ENCODE measurements at places on chromosomes 4 and X.

DNA sequence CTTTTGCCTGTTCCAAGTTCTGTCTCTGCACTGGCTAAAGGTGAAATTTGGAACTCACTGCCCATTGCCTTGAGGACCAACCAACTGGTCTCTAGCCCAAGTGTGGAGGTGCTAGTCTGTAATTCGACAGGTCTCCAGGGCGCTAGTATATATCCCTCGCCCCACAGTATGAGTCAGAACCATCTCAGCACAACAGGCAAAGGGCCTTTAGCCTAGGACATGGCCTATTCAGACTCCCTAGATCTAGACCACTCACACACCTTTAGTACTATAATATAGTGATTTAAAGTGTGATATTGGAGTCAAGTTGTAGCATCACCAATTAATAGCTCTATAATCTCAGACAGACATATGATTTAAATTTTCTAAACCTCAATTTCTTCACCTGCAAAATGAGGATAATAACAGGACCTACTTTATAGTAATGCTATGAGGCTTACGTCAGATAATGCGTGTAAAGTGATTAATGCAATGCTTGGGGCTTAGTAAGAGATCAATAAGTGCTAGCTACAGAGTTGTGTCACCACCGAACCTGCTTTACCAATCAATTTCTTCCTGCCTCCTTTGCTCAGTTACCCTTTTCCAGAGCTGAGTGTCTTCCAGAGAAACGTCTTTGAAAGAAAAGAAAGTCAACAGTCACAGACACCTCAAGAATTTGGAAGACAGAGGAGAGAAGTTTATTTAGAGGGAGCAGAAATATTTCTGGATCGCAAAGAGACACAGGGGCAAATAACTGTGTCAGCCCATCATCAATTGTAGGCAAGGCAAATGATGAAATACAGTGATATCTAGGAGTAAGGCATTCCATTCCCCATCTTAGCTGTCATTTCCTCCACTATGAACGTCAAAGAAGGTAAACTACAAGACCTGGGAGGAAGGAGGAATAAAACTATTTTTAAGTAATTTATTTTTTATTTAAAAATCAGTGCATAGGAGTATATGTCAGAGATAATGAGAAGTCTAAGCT is 2.3 kb downstream of the NOX1 start:
- no peak for DNase-seq

GRCh38 chrX:133999031-133999705 is 13.8 kb upstream of the GPC3 start:
- no peak for DNase-seq

DNA sequence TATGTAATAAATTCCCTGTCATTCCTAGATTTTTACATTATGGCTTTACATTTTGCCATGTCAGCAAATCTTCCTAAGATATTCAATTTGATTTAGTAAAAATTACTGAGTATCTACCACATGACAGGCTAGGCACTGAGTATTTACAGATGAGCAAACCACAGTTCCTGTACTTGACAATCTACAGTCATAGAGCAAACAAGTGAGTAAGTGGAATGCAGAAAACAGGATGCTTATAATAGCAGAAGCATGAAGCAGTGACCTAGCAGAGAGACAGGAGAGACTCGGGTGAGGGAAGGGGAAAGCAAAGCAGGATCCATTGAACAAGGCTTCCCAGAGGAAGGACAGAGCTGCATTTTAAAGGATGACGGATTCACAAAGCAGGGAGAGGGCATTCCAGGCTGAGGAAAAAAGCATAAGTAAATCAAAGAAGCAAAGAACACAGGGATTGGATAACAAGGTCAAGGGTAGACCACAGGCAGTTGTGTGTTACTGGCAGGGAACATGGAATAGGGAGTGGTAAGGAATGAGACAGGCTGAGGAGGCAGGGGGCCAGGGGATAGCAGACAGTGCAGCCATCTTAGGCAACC is 124.7 kb upstream of the C1QTNF7 start:
- peak; percentile 46 for DNase-seq

- no peak for DNase-seq
Measured at GRCh38 chr4:61740886-61741285, 540.8 kb downstream of the ADGRL3 start.

DNA sequence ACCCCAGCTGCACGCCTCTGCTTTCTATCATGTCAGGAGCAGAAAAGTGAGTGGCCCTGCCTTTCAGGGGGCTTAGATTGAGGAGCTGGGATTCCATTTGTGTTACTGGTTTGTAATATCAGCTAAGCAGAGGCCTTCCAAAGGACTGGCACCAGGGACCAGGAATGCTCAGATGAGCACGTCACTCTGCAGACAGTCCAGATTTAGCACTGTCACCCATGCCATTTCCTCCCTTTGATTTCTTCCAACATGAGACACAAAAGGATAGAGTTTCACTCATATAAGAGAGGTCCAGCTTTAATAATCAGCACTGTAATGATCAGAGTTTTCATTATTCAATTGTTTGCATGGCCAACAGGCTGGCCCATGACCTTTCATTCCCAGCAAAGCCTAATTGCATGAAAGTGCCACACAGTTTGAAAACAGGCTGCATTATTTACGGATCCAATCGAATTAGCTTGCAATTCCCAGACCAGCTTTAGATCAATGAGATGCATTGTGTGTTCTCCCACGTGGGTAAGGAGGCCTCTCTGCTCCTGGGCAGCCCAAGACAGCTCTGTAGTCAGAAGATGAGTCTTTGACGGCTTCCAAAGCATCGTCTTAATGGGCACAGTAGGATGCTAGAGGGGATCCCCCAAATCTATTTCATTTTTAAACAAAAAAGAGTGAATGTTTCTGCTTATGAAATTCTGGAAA is 9.8 kb upstream of the SLC2A9 start:
- no peak for DNase-seq

DNA sequence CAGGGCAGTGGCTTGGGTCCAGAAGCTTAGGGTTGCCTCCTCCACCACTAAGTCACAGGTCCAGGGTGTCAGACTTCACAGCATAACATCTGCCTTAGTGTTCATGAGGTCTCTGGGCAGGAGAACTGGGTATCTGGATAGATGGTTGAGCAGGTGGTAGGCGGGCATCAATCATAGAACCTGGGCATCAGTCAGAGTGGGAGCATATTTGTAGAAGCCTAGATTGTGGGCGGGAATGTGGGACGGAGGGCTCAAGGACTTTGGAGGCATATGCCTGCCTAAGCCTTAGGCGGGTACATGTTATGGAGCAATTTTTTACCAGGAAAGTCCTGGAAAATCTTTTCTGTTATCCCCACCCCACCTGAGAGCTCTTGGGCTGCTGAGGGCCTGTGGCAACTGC is 28.5 kb downstream of the TAF7L start:
- no peak for DNase-seq

DNA sequence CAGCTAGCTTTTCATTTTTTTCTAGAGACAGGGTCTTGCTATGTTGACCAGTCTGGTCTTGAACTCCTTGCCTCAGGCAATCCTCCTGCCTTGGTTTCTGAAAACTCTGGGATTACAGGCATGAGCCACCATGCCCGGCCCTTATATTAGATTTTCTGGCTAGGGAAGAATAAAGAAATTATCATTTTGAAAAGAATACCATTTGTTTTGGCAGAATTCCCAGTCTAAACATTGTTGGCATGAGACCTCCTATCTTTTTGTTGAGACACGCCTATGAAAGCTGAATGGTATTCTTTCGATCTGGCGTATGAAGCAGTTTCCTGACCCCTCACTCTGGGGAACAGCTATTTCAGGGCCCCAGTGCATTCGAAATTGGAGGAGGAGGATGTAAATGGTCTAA is 107.0 kb downstream of the REPS2 start:
- DNase-seq = no peak

DNA sequence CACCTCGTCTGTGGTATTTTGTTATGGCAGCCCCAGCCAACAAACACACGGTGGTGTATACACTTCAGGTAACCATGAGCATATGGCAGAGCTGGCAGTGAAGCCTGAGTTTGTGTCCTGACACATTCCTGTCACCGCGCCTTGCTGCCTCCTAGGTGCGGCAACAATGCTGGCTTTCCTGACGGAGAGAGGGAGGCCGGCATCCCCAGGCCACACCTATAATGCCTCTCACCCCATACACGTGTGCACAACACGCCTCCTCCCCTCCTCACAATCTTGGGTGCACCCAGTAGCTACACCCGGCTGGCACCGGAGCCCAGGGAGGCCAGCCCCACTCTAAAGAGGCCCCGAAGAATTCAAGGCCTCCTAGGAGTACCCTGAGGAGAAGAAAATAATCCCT is 158.5 kb downstream of the NSUN7 start:
- DNase-seq = peak; percentile 18

GRCh38 chr4:2051086-2051485 is 8.0 kb upstream of the NAT8L start:
- DNase-seq = no peak

- DNase-seq = peak; percentile 0
Measured at GRCh38 chrX:95290455-95290854, 1394.2 kb upstream of the DIAPH2 start.

DNA sequence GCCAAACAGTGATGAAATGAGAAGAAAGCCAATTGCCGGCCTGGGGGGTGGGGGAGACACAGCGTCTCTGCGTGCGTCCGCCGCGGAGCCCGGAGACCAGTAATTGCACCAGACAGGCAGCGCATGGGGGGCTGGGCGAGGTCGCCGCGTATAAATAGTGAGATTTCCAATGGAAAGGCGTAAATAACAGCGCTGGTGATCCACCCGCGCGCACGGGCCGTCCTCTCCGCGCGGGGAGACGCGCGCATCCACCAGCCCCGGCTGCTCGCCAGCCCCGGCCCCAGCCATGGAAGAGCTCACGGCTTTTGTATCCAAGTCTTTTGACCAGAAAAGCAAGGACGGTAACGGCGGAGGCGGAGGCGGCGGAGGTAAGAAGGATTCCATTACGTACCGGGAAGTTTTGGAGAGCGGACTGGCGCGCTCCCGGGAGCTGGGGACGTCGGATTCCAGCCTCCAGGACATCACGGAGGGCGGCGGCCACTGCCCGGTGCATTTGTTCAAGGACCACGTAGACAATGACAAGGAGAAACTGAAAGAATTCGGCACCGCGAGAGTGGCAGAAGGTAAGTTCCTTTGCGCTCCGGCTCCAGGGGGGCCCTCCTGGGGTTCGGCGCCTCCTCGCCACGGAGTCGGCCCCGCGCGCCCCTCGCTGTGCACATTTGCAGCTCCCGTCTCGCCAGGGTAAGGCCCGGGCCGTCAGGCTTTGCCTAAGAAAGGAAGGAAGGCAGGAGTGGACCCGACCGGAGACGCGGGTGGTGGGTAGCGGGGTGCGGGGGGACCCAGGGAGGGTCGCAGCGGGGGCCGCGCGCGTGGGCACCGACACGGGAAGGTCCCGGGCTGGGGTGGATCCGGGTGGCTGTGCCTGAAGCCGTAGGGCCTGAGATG is at the start of gene SHOX:
Gene SHOX (plus strand): TSS at position 180 of the 885 bp plus-strand sequence. CDS start 107 bp downstream, at position 287.
- no peak for DNase-seq

- DNase-seq = no peak
Measured at GRCh38 chr4:140037353-140038030, 116.5 kb downstream of the MAML3 start.

GRCh38 chr4:118974758-118975157 is 86.1 kb downstream of the SYNPO2 start:
- no peak for DNase-seq

DNA sequence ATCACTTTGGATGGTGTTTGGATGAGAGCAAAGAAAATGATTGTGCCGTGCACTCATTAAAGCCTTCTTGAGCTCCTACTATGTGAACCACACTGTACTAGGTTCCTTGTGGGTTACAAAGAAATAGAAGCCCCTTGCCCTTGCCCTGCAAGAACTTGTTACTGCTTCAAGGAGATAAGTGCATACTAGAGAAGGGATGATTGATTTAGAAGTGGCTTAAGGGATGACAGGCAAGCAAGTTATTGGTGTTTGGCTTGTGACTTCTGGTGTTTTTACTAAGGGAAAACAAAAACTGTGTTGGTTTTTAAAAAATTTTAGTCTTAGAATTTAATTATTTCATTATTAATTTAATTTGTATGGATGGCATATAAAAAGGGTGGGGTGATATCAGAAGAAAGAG is 67.4 kb downstream of the IL21 start:
- DNase-seq = no peak

DNA sequence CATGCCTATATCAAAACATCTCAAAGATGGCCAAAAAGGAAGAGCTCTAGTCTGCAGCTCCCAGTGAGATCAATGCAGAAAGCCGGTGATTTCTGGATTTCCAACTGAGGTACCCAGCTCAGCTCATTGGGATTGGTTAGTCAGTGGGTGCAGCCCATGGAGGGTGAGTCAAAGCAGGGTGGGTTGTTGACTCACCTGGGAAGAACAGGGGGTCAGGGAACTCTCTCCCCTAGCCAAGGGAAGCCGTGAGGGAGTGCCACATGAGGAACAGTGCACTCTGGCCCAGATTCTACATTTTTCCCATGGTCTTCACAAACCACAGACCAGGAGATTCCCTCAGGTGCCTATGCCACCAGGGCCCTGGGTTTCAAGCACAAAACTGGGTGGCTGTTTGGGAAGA is 57.3 kb upstream of the FGF16 start:
- DNase-seq = no peak

GRCh38 chr4:100009490-100009889 is 59.4 kb upstream of the H2AZ1 start:
- DNase-seq = no peak

DNA sequence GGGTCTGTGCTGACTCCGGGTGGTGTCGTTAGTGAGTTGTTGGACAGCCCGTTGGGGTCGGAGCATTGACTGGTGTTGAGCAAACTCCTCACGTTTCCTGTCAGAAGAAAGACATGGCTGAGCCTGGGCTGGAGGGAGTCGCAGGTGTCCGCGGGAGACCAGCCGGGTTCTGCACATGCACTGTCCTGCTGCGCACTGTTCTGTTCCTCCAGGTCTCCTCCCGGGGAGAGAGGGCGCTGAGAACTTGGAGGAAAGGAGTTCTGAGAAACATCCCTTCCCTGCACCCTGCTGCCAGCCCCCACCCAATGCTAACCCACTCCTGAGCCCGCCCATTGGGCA is 1.1 kb downstream of the ZNF141 start:
- DNase-seq = no peak

- DNase-seq = peak; percentile 68
Measured at GRCh38 chr4:75724867-75725724, 719 bp downstream of the USO1 start.

DNA sequence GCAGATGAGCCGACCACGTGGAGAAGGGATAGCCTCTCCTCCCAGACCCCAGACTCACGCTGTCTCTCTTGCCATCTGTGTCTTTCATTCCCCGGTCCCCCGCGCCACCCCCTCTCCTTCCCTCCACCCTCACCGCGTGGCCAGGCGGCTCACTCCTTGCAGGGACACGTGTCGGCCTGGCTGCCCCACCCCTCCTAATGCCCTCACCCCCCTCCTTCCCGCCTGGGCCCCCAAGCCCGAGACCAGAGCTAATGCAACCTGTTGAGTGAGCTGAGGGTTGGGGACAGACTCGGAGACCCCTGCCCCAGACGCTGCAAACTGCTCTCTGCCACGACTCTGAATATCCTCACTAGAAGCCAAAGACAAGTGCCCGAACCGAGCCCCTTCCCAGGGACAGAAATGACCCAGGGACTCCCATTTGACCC is 1.8 kb downstream of the SLC38A5 start:
- no peak for DNase-seq

- no peak for DNase-seq
Measured at GRCh38 chr4:95348418-95348817, 200.4 kb downstream of the UNC5C start.

DNA sequence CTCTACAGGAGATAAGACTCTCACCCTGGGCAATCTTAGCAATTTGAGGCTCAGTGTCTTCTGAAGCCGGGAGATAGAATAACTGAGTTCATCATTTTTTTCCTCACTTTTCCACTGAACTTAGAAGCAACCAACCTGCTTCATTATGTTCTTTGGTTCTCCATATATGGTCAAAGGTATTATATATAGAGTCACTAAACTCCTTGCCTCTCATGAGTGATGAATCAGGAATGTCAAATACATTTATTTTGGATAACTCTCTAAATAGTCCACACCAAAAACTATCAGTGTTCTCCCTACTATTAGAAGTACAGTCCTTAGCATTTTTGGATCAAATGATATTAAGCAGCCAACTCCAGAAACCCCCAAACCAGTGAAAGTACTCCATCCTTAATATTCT is 421.5 kb upstream of the EPHA5 start:
- DNase-seq = no peak
